Cardiac muscle cell (in vitro differentiated cells and primary cell): ENCODE measurements at places on chromosomes 2 and 18.

GRCh38 chr18:8031496-8031895 is 464.4 kb downstream of the PTPRM start:
- DNase-seq, result no peak

DNA sequence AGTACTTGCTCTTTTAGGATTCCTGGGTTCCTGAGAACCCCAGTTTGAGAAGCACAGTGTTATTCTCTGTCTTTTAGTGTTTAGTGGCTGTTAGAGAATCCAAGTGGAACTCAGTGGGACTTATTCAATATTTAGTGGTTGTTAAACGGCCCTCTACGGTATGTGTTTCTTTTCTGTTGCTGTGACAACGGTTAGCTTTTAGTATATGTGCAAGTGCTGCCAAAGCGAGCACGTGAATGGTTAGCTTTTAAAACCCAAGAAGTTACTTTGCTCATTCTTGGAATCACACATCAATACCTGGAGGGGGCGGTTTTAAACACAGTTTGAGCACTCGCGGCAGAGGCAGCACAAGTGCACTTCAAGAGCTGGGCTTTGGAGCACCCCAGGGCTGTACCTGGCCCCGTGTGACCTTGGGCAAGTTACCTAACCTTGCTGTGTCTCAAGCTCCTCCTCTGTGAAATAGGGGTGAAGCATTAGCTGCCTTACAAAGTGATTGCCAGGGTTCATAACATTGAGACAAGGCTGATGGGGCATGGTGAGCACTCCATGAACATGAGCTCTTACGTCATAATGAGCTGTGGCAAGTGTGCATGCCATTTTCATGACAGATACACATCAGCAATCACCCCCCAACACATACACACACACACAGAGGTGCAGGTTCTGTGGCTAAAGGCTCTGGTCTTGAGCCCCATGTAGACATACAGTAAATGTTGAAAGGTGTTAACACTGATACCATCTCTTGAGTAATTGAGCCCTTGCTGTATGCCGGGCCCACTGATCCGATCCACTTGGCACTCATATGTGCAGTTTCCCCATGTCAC is 234.1 kb downstream of the ALPK2 start:
- no peak for DNase-seq

DNA sequence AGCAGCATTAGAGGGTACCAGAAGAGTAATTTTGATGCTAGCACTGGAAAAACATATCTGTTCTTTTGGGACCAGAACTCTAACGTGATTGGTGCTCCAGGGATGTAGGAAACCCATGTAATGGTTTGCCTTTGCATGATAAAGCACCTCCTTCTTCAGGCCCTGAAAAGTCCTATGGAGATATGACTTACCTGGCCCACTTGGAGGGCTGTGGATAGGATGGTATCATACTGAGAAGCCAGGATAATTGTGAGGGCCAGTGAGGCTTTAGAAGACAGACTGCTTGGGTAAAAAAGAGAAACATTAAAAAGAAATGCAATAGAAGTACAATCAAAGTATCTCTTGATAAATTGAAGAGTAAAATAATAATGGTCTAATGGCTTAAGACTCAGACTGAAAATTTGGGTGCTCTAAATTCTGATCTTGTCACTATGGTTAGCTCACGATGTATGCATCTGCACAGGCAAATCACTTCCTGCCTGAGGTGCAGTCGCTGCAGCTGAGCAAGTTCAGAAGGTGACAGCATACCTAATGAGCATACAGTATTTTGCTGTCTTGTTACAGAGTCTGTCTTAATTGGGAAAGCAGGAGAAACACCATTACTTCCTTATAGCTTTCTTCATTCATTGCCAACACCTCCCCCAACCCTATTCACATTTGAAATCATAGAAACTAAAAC is 371.5 kb downstream of the NUP35 start:
- no peak for DNase-seq

DNA sequence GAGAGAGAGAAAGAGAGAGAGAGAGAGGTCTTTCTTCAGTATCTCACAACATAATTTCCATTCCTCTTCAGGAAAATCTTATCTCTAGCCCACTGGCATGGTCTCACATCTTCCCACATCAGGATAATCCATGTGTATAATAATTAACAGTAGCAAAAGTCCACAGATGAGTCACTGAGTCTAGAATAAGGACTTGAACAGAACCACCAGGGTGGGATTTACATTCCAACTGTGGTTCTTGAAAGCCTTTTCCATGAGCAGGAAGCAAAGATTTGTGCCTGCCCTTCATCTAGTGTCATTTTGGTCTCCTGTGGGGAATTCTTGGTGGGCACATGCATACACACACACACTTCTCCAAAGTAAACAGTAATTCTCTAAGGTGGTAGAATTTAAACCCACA is 107.1 kb upstream of the TCF4 start:
- no peak for DNase-seq

DNA sequence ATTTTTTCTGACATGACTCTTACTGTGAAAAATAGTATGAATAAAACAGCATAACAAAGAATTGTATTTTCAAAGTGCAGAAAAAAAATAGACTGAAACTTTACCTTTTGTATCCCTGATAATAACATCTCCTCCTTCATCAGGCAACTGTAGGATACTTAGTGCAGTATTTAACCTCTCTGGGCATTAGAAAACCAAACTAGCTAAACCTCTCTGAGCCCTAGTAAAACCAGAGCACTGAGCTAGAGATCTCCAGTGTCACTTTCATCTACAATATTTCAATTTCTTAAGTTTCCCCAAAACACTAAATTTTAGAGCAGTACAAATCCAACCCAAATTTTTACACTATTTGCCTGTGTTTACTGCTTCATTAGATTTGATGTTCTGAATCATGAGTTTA is 594.0 kb upstream of the LINC00305 start:
- no peak for DNase-seq

- no peak for DNase-seq
These were observed 268.4 kb upstream of the MYT1L start for GRCh38 chr2:2599441-2599840.

DNA sequence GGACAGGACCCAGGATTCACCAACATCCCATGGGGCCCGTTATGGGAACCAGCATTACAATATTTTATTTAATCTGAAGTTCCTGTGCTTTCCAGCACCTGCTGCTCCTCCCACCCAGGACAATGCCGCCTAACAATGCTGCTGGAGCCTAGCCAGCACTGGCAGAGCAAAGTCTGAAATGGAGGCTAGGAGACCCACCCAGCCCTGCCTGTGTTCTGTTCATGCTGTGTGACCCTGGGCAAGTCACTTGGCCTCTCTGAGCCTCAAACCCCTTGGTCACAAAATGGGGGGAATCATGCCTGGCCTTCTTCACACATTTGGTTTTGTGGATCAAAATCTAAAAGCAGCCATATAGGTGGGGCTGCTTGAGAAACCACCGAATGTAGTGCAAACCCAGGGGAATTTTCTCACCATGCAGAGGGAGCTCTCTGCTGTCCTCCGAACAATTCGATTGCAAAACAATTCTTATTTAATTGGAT is 38.5 kb upstream of the ODC1 start:
- DNase-seq, result no peak

GRCh38 chr18:50410008-50410407 is 35.2 kb downstream of the SKA1 start:
- DNase-seq, result no peak

GRCh38 chr18:28808373-28808772 is 631.4 kb upstream of the CDH2 start:
- DNase-seq, result no peak

- peak; percentile 21 for DNase-seq
These were observed 266.8 kb downstream of the EN1 start for GRCh38 chr2:118580651-118581050.

DNA sequence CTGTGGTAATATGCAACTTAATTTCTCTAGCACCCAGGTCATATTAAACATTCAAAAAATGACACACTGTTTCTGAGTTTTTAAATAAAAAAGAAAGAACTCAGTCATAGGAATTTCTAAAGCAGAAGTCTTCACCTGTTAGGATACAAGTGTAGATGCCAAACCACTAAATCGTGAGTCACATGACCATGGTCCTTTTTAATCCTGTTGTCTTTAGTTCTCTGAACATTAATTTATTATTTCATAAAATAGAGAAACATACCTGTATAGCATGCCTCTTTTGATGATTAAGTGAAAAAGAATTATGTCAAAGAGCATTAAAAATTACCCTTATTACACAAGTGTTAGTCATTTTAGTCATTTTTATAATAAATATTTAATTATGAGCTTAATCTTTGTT is 398.8 kb downstream of the CCDC85A start:
- DNase-seq, result no peak

DNA sequence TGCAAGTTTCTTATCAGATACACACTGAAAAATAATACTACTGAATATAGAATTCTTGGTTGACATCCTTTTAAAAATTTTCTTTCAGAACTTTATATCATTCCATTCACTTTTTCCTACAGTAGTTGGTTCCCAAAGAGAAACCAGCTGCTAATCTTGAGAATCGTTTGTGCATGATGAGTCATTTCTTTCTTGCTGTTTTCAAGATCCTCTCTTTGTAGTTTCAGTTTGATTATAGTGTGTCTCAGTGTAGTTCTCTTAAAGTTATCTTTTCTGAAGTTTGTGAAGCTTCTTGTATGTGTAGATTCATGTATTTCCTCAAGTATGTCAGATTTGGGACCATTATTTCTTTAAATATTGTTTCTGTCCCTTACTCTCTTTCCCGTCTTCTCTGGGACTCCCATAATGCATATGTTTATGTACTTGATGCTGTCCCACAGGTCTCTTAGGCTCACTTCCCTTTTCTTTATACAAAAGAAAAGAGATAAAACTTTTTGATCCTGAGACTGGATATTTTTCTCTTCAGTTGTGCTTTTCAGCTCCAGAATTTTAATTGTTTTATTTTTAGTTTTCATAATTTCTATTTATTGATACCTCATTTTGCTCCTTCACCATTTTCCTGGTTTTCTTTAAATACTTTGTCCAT is 801.0 kb downstream of the TDRD15 start:
- DNase-seq, result no peak

- DNase-seq, result no peak
These were observed 999.7 kb upstream of the LRRTM1 start for GRCh38 chr2:81304154-81304830.

- DNase-seq, result no peak
These were observed 755 bp downstream of the NEUROD1 start for GRCh38 chr2:181679544-181679979.

GRCh38 chr2:160075171-160075570 is 12.8 kb upstream of the PLA2R1 start:
- DNase-seq, result peak; percentile 92

- no peak for DNase-seq
These were observed 101.9 kb downstream of the BIN1 start for GRCh38 chr2:127004893-127005600.
